ENCODE measurements at places on chromosomes 11 and 22. TPM values are rescaled to one million over a fixed set of nuclear protein-coding genes. Genes with fewer than 3 reads are reported as not detected.

The NPAS4 gene
- total RNA-seq = 1.2 TPM

The TIMP3 gene
- total RNA-seq = 279 TPM

The INS gene
- total RNA-seq = not detected

The PIK3C2A gene
- 97.3 TPM for total RNA-seq

The POU2F3 gene
- 7.6 TPM for total RNA-seq

The TMEM138 gene
- total RNA-seq = 69.5 TPM

The GRM5 gene
- not detected for total RNA-seq

The PKP3 gene
- 78.5 TPM for total RNA-seq

The SBF1 gene
- 79.2 TPM for total RNA-seq

- no peak for DNase-seq
Measured at GRCh38 chr11:3243880-3244279, 11.7 kb upstream of the MRGPRE start.

DNA sequence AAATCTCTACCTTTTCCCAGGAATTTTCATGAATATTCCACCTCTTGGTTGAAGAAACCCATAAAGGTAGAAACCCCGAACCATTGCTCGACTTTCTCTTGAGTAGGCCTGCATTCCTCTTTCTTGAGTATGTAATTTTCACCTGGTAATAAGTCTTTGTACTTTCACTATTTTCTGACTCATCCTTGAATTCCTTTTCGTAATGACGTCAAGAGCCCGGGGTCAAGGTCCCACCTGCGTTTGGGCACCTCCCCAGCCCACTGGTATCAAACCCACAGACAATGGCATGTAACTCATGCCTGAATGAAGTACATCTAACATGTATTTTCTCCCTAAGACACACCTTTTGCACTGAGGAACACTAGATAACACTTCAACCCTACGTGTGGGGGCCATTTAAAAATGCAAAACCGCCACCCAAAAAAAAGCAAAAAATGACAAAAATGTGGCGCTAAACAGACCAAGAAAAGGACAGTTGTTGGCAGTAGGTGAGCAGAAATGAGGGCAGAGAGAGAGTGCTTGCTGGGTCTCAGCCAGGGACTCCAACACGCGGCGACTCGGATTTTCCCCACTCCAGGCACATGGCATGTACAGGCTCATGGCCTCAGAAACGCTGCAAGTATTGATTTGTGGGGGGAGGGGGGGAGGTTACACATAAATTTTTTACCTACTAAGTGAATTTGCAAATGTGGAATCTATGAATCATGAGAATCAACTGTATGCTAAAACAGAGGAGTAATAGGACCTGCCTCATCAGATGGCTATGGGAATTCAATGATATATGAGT, 4.1 kb upstream of the C11orf24 start:
- no peak for DNase-seq

- no peak for DNase-seq
Measured at GRCh38 chr11:7851391-7851790, 54.6 kb upstream of the OR5P2 start.

- DNase-seq = peak; percentile 46
Measured at GRCh38 chr22:22061085-22062077, 78.8 kb upstream of the TOP3B start.

DNA sequence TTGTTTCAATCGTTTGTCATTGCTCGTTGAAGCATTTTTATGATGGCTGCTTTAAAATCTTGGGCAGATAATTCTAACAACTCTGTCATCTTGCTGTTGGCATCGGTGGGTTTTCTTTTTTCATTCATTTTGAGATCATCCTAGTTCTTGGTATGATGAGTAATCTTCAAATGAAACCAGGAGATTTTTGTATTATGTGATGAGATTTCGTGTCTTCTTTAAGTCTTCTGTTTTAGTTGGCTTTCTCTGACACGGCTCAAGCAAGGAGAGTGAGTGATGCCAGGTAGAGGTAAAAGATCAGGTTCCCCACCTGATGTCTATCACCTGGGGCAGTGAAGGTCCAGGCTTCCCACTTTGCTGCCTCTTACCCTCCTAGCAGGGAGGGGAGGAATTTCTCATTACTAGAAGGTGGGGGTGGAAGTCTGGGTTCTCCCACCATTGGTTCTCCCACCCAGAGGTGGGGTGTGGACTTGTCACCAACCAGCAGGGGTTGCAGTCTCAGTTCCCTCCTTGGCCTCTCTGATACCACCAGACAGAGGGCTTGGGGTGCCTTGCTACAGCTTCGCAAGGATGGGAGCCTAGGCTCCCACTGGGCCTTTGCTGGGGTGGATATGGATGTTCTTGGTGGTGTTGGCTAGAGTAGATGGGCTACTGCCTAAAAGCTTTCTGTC, 12.9 kb downstream of the CDC45 start:
- no peak for DNase-seq

- no peak for DNase-seq
Measured at GRCh38 chr11:3946455-3947017, 91.1 kb downstream of the STIM1 start.
